ENCODE measurements at places on chromosomes 3 and 15. TPM values are rescaled to one million over a fixed set of nuclear protein-coding genes. Genes with fewer than 3 reads are reported as not detected.

DNA sequence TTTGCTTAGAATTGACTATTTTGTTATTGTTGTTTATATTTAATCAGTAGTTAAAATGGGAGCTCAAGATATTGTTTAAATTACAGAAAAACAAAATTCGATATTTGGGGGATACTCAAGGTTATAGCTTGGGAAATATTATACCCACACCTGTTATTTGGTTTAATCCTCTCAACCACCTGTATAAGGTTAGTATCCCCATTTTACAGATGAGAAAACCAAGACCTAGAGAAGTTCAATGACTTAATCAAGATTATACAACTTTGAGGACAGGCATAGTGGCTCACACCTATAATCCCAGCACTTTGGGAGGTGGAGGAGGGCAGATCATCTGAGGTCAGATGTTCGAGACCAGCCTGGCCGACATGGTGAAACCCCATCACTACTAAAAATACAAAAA is 39.8 kb upstream of the CA12 start:
- no peak for DNase-seq

The GOLGA6L10 gene
- under 0.01 TPM for total RNA-seq

The SEMA3G gene
- 23.0 TPM for total RNA-seq

The RCCD1 gene
- 6.5 TPM for total RNA-seq

DNA sequence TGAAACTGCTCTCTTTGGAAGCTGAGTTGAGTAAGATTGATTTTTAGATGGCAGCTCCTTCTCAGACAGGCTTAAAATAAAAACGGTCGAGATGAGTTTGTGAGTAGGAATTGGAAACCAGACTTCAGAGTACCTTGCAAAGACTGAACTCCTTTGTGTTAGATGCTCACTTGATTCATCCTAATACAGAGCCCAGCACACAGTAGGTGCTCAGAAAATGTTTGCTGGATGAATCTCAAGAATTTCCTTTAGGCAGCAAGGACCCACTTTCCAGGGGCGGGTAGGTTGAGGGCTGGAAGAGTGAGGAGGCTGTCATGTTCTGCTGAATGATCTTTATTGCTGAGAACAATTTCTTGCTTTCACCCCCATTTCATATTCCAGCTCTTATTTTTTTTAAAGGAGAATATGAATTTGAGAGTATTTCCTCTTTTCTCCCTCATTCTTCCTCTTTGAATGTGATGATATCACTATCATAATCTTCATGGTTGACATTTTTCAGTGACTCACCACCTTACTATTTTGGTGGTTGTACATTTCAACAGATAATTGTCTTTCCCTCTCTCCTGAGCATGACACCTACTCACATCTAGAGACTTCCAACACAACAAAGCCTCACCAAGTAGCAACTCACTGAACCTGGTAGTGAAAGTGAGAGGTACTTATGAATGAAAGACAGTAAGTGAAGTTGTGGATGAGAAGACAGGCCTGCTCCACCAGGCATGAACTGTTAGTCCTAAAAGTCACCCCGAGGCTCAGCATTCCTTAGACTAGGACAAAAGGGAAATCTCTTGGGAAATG is 113.3 kb downstream of the PDCD6IP start:
- no peak for DNase-seq

DNA sequence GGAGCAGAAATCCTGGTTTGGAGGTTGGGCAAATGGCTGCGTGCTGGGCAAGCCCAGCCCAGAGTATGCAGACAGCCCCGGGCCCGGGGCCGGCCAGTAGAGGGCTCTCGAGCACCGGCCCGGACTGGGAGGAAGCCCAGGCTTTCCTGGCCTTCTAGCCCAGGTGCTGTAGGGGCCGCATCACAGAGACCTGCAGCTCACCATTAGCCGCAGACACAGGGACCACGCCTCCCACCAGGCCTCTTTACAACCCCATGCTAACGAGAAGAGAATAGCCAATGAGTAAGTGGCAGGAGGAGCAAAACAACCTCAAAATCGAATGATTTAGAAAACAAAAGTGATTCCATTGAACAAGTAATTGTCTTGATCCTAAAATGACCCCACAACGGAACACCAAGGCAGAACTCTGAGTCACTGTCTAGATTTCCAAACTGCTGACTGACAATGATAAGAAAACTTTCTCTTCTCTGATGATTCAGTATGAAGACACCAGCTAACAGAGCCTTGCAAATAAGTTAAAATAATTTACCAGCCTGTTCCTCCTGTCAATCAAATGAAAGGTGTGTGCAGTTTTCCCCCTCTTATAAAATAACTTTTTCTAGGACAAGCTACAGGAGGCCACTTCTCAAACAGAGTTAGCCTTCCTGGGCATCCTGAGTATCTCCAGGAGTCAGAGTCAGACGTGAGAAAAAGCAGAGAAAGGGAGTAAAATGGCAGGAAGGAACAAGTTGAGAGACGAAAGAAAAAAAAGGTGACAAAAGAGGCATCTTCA is 102.2 kb downstream of the DGKG start:
- peak; percentile 16 for DNase-seq

The UROC1 gene
- not detected for total RNA-seq

DNA sequence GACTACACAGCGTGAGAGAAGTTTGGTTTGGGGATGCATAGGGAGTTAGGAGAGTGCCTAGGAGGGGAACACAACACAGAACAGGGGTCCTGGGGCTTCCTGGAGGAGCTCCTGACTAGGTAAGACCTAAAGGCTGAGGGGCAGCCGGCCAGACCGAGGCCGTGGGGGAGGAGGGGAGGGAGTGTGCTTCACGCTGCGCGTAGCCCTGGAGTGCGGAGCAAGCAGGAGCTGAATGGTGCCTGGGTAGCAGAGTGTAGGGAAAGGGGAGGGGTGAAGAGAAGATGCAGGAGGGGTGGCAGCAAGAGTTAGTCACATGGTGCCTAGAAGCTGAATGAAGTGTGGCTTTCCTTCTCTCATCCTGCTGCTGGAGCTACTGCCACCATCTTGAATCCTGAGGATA is 32.4 kb upstream of the HHATL start:
- no peak for DNase-seq

DNA sequence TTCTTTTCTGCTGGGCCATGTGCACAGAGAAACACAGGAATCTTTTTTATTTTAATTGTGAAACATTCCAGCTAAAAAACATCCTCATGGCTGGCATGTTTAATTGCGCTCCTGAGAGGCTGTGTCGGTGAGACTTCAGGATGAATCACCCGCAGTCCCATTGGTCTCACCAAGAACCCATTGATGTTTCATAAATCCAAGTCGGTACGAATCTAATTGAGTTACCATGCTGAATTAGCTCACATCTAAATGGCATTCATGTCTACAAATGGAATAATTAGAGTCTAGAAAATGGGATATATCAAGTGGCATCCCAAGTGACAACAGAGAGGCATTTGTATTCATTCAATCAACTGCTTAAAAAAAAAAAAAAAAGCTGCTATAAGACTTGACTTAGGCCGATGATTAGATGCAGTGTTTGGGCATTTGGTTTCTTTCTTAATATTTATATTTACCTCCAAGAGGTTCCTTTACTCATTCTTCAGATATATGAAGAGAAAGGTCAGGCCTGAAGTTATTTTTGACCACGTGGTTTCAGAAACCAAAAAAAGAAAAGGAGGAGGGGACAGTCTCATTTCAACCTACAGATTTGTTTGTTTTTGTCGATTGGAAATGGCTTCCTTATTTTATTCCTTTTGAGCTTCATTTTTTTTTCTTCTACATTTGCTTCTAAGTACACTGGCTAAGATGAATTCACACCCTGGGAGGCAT is 79.1 kb upstream of the FOXB1 start:
- no peak for DNase-seq

GRCh38 chr3:138479438-138479863 is 45.0 kb downstream of the ESYT3 start:
- DNase-seq, result peak; percentile 45

- no peak for DNase-seq
Measured at GRCh38 chr3:167051421-167051820, 328.7 kb downstream of the ZBBX start.

- no peak for DNase-seq
Measured at GRCh38 chr3:73041537-73041936, 19.9 kb upstream of the EBLN2 start.

- no peak for DNase-seq
Measured at GRCh38 chr15:69140306-69140705, 20.1 kb upstream of the GLCE start.

- DNase-seq, result no peak
Measured at GRCh38 chr3:177379045-177379444, 181.8 kb upstream of the TBL1XR1 start.

- peak; percentile 47 for DNase-seq
Measured at GRCh38 chr3:35965908-35966307, 326.6 kb downstream of the ARPP21 start.

DNA sequence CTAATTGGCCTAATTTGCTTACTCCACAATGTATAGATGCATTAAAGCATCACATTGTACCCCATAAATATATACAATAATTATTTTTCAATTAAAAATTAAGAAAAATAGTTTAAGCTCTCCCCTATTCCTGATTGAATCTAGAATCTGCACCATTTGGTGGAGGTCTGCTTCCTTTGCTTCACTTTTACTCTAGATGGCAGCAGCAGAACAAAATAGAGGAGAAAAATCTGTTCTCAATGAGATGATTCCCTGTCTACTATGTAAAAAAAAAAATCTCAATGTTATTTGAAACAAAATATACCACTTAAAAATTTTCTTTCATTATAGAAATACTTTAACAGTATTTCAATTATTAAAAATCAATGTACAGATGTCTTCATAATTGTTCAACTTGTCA is 109.6 kb upstream of the FXR1 start:
- DNase-seq, result no peak

The SPINK8 gene
- total RNA-seq, result not detected

DNA sequence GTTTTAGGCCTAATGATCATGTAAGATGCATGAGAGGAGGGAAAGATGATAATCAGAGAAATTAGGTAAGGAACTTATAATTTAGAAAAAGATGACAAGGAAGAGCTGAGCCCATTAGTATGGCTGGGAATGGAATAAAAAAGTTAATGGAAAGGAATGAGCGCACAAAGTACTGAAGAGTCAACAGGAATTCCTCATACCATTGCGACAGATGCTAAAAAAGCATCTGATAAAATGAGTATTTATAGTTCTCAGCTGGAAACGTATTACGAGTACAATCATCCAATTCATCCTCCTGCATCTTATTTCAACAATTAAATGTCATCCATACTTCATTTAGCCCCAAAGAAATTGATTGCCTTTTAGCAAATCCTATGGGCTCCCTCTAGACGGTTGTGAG is 58.9 kb downstream of the TMCC1 start:
- no peak for DNase-seq

GRCh38 chr15:29924750-29925149 is 102.5 kb upstream of the TJP1 start:
- DNase-seq, result no peak

- no peak for DNase-seq
Measured at GRCh38 chr15:69979783-69980182, 117.9 kb downstream of the TLE3 start.

GRCh38 chr3:117751651-117752050 is 1042.1 kb downstream of the TUSC7 start:
- no peak for DNase-seq

GRCh38 chr3:105014631-105015030 is 352.1 kb upstream of the ALCAM start:
- no peak for DNase-seq

GRCh38 chr3:68210635-68211034 is 556.2 kb upstream of the SUCLG2 start:
- DNase-seq, result no peak

The SH2D7 gene
- not detected for total RNA-seq

The DNAJB11 gene
- total RNA-seq, result 38.9 TPM

The ZNF80 gene
- not detected for total RNA-seq

The RTP4 gene
- total RNA-seq, result 5.2 TPM

The SLC6A6 gene
- 7.1 TPM for total RNA-seq

GRCh38 chr3:62027796-62028195 is 345.6 kb downstream of the FEZF2 start:
- DNase-seq, result no peak

DNA sequence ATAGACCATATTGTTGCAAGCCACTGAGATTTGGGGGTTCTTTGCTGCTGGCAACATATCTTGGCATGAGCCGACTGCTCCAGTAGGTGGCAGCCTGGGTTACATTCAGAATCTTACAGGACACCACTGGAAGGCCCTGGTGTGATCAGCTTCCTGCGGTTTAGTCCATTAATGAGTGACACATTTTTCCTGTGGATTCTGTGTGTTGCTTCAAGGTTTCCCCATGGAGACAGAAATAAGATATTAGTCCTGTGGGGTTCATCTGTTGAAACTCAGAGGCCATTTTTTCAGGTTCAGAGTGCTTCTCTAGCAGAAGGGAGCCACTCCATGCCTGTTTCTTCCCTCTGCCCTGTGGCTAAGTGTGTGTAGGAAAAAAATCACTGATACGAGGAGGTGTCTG is 116.2 kb downstream of the MFSD1 start:
- peak; percentile 85 for DNase-seq

- DNase-seq, result no peak
Measured at GRCh38 chr3:52783211-52783555, 5.8 kb downstream of the ITIH1 start.

- no peak for DNase-seq
Measured at GRCh38 chr3:76361010-76361409, 575.7 kb upstream of the ZNF717 start.

DNA sequence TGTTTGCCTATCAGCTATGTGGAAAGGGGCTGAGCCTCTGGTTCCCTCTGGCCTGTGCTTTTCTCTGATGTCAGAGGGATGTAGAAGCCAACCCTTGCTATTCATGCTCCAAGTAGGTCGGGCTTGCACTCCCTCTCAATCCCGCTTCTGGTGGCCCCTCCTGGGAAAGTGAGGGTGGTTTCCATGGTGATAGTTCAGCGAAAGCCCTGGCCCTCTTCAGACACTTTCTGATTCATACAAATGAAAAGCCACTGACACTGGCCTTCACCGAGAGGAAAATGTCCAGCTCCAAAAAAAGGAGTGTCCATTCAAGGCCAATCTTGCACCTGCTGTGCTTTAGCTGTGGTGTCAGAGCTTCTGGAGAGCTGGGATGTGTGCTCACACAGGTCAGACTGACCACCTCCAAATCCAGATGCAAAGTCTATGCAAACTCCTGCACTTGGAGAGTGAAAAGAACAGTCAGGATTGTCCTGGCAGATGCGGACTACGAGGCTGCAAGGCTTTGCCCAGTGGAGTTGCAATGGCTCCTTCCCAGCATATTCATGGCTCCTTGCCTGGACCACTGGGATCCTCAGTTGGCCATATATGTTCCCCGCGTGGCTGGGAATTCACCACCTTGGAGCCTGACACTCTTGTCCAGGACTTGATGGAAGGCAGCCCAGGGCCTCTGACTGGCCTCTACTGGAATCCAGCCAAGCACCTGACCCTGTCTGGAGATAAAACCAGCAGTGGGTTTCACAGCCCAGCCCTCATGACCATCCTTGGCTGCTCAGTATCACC is 96.6 kb downstream of the CEMIP start:
- DNase-seq, result no peak
